Gastroesophageal sphincter (tissue), 4 donors: ENCODE measurements at places on chromosomes 6 and 20. TPM values are rescaled to one million over a fixed set of nuclear protein-coding genes. Genes with fewer than 3 reads are reported as not detected.

Gene MRAP2
- 1.2 TPM for total RNA-seq

DNA sequence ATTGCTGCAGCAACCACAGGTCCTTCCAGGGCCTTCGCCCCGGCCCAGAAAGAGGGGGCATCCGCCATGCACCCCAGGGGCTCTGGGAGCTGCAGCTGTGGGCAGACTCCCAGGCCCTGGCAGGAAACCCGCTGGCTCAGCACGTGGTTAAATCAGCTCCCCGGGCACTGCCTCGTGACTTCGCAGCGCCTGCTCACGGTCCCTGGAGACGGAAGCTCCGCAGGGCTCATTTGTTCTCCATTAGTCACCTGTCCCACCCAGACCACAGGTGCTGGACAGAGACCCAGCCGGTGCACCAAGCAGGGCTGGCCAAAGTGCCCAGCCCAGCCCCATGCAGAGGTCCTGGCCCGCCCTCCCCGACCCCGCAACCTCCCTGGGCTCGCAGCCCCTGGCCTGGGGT is 14.7 kb downstream of the KCNQ2 start:
- no peak for ATAC-seq

DNA sequence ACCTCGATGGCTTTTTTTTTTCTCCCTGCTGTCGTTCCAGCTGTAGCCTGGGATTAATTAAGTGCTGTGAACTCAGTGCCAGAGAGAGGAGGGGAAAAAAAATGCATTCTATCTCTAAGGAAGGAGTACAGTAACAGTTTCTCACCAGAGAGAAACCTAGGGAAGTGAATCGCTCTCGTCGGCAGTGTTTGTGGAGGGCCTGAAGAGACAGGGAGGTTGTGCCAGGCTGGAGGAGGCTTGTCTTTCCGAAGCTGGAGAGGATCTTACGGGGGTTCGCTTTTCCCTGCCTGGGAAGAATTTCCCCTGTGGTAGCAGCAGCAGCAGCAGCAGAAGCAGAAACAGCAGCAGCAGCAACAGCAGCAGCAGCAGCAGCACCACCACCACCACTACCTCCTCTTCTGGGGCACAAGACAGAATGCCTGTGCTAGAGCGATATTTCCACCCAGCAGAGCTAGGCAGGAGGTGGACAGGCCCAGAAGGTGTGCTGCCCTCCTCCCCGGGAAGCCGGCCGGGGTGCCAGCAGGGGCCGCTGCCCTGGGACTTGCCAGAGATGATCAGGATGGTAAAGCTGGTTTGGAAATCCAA is 186.5 kb downstream of the PDE7B start:
- ATAC-seq, result peak; percentile 17

DNA sequence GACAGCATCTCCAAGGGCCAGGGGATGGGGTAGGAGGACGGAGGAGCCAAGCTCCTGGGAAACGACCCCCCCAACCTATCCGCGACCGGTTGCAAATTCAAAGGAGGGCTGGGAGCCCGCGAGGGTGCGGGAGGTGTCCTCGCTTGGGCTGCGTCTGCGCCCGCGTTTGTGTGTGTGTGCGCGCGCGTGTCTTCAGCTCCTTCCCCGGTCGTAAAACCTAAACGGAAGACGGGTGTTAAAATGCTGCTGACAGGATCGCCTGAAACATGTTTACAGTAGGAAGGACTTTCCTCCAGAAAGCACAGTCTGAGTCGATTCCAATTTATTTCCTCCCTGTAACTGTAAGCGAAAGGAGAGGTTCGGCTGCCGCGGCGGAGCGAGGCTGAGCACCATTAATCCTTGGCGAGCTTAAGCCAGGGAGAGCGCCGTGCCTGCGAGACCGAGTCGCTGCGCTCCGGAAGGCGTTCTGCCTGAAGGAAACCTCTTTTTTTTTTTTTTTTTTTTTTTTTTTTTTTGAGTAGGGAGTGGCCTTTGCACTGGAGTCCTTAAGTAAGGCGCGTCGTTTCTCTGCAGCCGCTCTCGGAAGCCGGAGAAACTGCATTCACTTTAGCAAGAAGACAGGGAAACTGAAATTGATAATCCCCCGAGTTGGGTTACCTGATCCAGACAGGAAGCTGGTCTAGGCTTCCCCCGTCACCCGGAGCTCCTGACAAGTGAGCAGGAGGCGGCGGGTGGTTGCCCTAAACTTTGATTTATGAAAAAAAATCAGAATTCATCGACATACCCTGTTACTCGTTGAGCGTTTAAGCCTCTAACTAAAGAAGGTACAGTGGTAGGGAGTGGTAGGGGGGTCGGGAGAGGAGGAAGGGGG is 4.8 kb upstream of the SOX4 start:
- ATAC-seq, result peak; percentile 35

Gene TTK
- total RNA-seq, result not detected

Gene OR2B6
- not detected for total RNA-seq

GRCh38 chr20:57474816-57475215 is 50.1 kb downstream of the CTCFL start:
- ATAC-seq, result no peak

Gene RPL10A
- total RNA-seq, result 1,410 TPM

DNA sequence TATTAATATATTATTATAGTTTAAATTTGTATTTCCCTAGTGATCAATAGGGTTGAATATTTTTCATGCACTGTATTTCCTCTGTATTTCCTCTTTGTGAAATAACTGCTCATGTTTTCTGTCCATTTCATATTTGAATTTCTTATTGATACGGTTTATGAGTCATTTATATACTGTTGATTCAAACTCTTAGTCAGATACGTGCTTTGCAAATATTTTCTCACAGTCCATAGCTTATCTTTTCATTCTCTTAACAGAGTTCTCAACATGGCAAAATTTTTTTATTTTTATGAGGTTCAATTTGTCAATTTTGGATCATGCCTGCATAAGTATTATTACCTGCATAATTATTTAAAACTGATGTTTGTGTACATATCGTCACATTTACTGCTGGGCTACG is 329.6 kb downstream of the HAO1 start:
- no peak for ATAC-seq

- ATAC-seq, result no peak
Observed at GRCh38 chr6:105844275-105844883, 241.8 kb upstream of the PRDM1 start.

Gene TMEM244
- not detected for total RNA-seq

GRCh38 chr6:140045116-140045515 is 670.7 kb upstream of the CITED2 start:
- ATAC-seq, result no peak

Gene TTLL9
- not detected for total RNA-seq

GRCh38 chr20:54995011-54995410 is 519.6 kb downstream of the DOK5 start:
- ATAC-seq, result no peak

DNA sequence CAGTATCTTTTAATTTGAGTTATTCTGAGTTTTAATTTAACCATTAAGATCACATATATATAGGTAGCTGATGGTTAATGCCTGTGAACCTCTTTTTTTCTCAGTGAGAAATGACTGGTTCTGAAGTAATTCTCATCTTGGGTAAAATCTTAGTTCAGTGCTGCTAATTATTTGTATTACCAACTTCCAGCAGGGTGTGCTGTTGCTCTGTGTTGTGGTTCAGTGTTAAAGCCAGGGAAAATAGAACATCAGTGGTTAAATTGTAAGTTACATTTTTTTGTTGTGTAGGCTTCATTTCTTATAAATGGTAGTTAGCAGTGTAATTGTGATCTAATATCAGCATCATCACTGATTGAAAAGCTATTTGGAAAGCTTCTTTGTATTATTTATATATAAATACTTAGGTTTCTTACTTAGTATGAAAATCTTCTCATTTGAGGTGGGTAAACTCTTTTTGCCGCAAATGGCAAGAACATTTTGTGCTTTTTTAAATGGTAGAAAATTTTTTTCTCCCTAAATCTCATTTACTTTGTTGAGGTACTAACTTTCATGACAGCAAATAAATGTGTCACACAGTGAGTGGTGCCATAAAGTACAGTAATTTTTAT is 43.7 kb downstream of the CDC5L start:
- peak; percentile 67 for ATAC-seq

DNA sequence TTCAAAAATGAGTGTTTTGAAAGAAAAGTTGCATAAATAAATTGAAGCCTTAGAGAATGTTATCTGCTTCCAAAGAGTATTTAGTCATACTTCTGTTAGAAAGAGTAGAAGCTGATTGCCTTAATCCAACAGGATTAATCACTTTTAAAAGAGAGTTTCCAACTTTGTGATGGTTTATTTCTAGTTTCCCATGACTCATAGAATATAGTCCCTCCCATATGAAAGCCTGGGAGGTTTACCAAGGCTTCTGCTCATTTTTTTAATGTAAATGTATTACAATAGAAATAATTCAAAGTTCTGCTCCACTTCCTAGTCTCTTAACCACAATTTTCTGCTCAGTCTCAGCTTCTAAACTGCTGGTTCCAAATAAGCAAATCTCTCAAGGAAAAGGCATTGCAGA is 118.0 kb upstream of the IRAK1BP1 start:
- no peak for ATAC-seq

Gene MAFB
- total RNA-seq, result 66.9 TPM

Gene CALHM6
- total RNA-seq, result 0.50 TPM

DNA sequence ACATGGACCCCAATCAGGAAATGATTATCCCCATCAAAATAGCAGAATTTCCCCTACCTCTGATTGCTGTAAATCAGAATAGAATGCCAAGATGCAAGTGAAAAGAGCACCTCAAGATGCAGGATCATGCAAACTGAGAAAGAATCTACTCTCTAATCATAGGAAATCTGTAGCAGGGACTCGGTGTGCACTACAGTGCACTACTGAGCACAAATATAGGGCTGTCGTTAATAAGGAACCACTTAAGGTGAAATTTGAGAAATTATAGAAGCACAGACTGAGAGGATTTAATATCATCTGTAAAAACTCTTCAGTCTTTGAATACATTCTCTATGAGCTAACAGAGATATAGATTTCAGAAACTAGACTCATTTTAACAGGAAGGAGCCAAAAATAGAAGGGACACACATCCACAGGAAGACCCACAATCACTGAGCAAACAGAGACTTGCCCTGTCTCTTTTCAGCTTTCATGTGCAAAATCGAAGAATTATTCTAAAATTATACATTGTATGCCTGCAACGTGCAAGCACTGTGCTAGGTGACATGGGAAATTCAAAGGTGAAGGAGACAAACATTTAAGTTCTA is 278.3 kb downstream of the HIVEP2 start:
- no peak for ATAC-seq

GRCh38 chr20:17227219-17227575 is 357 bp downstream of the PCSK2 start:
- ATAC-seq, result no peak

- ATAC-seq, result no peak
Observed at GRCh38 chr6:80553071-80553740, 446.7 kb downstream of the BCKDHB start.

Gene WRNIP1
- total RNA-seq, result 66.1 TPM

DNA sequence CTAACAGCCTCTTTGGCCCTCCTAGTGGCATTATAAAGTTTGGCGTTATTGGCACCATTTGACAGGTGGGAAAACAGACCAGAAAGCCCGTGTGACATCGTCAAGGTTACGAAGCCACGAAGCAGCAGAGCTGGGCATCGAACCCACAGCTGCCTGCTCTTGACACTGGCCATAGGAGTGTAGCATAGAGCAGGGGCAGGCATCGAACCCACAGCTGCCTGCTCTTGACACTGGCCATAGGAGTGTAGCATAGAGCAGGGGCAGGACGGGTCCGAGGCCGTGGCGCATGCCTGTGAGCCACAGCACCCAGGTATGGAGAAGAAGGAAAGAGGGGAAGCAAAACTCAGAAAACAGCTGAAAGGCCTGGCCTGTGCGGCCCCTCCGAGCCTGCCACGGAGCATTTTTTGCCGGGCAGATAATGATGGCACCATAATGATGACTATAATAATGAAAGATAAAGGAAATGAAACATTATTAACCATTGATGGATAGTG is 33.1 kb downstream of the CDH4 start:
- no peak for ATAC-seq

- no peak for ATAC-seq
Observed at GRCh38 chr6:138865480-138866109, 69.7 kb downstream of the ECT2L start.

Gene TNXB
- 154 TPM for total RNA-seq

Gene NKX2-2
- not detected for total RNA-seq

Gene NRN1
- 13.2 TPM for total RNA-seq

- no peak for ATAC-seq
Observed at GRCh38 chr20:35556871-35557270, 15.0 kb downstream of the ERGIC3 start.

Gene FAM217A
- not detected for total RNA-seq

Gene KHDRBS2
- 0.62 TPM for total RNA-seq

GRCh38 chr20:53592992-53593465 is 610 bp downstream of the ZNF217 start:
- no peak for ATAC-seq

Gene RNF182
- total RNA-seq, result 0.27 TPM

DNA sequence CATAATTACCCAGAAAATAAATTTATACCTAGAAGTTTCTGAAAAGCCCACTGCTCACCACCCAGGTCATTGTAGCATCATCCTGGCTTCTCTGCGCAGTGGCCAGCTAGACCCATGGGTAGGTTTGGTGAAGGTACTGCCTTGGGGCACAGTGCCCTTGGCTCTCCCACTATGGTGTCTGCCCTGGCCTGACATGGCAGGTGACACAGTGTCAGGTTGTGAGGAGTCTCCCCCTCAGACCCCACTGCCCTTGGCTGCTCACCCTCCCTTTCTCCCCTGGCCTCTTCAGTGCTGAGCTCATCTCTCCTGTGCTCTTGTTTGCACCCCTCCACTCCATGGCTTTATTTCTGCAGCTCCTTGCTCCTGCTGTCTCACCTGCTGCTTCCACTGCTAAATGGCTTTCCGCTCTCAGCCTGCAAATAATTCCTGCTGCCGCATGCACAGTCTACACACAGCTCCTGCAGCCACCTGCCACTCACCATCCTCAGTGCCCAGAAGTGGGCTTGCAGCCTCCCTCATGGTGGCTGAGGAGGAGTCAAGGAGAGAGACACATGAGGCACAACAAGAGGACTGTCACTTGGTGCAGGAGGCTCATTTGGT is 313.4 kb upstream of the MOCS1 start:
- no peak for ATAC-seq

- no peak for ATAC-seq
Observed at GRCh38 chr6:70820778-70821177, 136.1 kb downstream of the B3GAT2 start.

DNA sequence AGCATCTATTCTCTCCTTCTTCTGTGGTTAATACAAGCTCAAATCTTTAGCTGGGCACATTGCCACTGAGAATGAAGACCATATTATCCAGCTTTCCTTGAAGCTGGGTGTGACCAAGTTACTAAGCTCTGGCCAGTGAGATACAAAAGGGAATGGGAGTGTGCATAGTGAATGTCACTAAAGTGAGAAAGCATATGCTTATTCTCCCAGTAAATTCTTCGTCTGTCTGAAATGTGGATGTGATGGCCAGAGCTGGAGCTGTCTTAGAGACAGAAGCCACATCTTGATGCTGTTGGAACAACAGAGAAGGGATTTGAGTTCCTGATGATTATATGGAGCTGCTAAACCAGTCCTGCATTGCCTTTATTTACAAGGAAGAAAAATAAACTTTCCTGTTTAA is 60.1 kb downstream of the SESN1 start:
- ATAC-seq, result no peak
